Activated CD4-positive, alpha-beta T cell treated with anti-CD3 and anti-CD28 coated beads, Interleukin-2, amount 50 U/mL, for 24 hours (primary cell): ENCODE measurements at places on chromosomes 1 and 21.
A peak's percentile ranks its signal among the peaks of the same experiment; 100 is the strongest.

DNA sequence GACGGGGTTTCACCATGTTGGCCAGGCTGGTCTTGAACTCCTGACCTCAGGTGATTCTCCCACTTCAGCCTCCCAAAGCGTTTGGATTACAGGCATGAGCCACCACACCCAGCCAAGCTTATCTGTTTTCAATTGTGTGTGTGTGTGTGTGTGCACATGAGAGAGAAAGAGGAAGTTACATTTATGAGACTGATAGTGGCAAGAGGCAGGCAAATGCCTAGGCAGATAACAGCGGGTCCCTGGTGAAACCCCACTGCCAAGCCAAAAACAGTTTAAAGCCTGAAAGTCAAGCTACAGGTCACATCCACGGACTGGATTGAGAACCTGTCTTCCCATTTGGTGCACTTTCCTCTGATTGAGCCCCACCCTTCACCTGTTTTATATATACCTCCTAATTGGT is 35.1 kb upstream of the IFNGR2 start:
- DNase-seq = no peak

DNA sequence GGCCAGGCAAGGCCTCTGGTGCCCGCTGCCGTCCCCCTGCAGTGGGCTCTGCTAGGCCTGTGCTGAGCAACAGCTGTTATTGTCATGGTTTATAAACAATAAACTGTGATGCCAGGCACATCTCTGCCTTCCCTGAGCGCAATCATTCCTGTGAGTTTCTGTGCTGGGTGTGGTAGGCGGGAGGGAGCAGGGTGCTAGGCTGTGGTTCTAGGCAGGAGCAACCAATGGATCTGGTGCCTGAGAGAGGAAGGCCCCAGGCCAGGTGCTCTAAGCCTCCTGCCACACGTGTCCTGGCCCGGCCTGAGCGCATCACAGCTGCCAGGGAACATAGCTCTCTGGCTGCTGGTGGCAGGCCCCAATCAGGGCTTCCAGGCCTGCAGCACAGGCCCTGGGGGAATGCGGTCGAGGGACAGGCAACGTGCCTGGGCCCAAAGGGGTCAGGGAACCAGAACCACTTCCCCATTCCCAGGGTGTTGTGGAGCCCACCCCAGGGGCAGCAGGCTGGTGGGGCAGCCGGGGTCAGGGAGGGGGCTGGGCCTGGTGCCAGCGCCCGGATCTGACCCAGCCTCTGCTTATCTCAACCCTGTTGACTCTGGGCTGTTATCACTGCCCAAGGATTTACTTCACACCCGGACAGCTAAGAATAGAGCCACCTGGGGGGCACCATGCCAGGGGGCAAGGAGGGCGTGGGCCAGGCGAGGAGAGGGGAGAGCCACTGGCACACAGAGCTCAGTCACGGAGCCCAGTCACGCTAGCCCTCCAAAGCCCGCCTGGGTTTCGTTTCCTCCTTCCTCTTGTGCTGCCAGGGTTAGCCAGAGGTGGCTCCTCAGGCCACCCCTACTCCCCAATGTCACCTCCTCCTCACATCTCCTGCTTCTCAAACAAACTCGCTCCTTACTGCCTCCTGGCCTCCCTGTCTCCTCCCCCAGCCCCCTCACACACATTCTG is 11.5 kb downstream of the TRIM46 start:
- DNase-seq = no peak

- no peak for DNase-seq
These were observed 134.8 kb downstream of the AKT3 start for GRCh38 chr1:243715285-243715684.

- DNase-seq = no peak
These were observed 552 bp downstream of the UBR4 start for GRCh38 chr1:19209439-19209989.

DNA sequence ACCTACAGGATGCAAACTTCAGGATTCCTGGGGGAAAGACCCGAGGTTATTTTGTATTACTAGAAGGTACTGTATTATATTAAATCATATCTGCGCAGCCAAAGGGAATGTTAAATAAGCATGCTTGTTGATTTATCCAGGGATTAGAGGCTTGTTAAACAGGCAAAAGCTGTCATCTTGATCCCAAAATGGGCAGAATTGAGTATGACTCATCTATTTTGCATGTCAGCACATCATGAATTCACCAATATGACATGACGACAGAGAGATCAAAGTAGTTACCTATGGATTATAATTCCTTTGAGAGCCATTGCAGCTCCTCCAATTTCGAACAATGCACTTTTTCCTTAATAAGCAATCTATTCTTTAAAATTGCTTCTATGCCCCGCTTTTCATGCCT is 66.1 kb downstream of the TBX15 start:
- no peak for DNase-seq

DNA sequence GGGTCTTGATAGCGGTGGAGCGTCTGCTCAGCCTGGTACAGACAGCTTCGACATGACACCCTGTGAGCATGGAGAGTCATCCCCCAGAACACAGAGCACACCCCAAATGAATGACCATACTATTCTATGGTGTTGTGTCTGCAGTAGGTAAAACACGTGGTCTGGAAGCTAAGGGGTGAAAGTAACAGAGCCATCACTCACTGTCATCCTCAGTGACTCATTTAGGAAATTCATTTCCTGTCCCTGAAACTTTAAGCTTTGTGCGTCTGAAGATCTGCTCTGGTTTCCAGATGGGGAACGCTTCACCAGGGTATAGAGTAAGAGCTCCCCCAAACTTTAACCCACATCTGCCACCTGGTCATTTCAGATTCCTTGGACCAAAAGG is 94.8 kb upstream of the DISP3 start:
- no peak for DNase-seq

DNA sequence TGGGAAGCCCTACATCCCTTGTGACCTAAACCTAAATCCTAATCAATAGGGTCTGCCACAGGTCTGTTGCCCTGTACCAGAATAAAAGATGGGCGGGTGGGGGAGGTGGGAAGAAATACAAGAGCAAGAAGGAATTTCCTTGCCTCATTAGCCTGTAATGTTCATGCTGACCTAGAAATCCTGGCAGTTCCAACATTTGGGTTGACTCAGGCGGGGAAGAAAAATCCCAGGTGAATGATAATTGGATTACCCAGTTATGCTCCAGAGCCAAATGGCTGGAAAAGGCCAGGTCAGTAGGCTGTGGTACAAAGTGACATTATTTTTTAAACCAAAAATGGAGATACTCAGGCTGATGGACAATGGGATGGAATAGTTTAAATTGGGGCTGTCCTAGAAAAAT is 27.3 kb upstream of the A3GALT2 start:
- DNase-seq = no peak

DNA sequence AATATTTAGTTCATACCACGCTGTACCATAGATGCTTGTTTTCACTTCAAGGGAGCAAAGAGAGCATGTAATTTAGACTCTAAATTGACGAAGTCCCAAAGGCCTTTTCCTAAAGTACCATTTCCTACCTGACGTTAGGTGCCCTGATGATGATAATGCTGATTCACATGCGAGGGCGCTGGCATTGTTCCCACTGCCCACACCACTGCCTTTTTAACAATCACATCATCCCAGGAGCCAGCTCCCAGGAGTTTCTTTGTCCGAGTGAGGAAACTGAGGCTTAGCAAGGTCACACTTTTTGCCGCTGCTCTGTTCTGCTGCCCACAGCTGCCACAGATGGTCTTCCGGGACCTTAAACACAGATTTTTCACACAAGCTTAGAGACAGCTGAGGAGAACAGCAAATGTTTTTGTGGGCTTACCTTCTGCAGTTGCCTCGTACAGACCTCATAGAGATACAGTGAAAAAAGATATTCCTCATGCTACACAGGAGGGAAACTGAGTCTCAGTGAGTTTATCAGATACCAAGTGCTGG is 69.4 kb downstream of the EVA1C start:
- no peak for DNase-seq

DNA sequence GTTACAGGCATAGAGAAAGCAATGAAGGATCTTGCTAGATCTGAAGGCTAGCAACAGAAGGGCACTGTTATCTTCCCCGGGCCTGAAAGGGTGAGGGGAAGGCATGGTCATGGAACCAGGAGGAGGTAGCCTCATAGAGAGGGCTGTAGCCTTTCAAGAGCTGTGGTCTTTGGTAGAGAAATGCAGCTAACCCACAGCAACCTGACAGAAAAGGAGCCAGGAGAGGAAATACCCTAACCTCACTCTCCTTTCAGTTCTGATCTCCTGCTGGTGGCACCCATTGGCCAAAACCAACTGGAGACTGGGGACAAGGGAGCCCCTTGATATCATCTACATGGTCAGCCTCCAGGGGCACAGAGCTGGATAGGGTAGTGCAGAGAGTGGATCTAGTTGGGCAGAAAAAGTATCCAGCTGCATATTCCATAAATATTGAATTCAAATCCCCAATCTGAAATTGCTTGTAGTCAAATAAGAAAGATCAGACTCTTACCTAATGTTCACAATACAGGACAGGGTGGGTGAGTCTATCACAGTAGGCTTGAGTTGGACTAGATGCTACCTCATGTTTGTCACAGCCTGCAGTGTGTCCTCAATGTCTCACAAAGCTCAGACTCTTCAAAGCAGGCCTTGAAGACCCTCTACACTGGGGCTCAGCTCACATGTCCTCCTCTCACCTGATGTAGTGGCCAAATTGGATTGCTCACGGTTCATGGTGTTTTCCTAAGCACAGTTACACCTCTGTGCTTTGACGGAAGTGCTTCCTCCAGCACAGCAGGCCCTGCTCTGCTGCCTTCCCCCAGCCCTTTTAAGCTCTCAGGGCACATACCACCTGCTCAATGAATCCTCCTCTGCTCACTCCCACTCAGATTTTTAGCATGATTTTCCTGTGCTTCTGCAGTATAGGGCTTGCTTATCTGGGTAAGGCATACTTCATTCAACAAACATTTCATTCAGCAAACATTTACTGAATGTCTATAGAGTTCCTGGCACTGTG is 74.1 kb upstream of the JUN start:
- no peak for DNase-seq

DNA sequence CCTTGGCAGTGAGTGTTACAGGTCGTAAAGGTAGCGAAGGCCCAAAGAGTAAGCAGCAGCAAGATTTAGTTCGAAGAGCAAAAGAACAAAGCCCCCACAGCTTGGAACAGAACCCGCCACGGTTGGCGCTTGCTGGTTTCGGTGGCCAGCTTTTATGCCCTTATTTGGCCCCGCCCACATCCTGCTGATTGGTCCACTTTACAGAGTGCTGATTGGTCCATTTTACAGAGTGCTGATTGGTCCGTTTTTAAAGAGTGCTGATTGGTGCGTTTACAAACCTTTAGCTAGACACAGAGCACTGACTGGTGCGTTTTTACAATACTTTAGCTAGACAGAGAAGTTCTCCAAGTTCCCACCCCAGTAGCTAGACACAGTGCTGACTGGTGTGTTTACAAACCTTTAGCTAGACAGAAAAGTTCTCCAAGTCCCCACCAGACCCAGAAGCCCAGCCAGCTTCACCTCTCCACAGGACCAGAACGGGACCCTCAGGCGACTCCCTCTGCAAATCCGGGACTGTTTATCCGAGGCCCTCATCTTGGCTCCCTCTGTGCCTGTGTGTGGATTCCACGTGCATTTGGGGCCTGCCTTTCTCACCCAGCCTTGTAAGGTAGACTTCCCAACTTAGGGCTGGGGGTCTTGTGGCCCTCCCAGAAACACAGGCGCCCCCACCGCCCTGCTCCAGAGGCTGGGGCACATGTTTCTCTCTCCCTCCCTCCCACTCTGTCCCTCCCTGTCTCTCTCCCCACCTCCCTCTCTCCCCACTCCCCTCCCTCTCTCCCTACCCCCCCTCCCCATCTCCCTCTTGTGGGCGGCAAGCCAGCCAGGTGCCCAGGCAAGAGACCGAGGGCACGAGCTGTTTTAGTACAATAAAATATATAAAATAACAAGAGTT is 12.6 kb downstream of the FTCD start:
- DNase-seq = no peak

DNA sequence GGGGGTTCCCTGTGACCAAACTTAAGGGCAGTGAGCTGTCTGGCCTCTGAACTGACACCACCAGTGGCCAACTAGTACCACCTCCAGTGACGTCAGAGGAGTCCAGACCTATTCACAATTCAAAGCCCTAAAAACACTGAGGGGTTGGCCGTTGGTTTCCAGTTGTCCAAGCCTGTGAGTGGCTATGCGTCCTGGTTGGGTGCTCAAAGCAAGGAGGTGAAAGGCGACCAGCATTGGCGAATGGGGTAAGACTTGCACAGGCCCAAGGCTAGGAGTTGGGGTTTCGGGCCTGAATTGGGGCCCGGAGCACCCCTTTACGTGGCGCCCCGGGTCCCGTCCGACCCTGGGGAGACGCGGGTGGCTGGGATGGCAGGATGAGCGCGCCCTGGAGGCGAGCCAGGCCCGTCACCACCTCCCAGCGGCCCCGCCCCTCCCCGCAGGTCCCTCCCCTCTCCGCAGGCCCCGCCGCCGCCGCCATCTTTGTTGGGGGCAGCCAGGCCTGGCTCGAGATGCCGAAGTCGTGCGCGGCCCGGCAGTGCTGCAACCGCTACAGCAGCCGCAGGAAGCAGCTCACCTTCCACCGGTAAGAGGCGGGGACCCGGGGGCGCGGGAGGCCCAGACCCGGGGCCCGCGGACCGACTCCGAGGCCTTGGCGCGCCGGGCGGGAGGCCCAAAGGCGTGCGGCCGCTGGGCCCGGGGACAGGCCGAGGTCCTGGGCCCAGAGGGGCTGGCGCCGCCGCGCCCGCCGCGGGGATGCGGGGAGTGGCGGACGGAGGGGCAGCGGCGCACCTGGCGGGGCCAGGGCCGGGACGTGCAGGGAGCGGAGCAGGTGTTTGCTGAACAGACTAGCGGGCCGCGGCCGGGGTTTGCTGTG is at the start of gene THAP3:
Gene THAP3 (plus strand): TSS at position 159 of the 874 bp plus-strand sequence. CDS start 351 bp downstream, at position 510.
- DNase-seq = peak; percentile 85

DNA sequence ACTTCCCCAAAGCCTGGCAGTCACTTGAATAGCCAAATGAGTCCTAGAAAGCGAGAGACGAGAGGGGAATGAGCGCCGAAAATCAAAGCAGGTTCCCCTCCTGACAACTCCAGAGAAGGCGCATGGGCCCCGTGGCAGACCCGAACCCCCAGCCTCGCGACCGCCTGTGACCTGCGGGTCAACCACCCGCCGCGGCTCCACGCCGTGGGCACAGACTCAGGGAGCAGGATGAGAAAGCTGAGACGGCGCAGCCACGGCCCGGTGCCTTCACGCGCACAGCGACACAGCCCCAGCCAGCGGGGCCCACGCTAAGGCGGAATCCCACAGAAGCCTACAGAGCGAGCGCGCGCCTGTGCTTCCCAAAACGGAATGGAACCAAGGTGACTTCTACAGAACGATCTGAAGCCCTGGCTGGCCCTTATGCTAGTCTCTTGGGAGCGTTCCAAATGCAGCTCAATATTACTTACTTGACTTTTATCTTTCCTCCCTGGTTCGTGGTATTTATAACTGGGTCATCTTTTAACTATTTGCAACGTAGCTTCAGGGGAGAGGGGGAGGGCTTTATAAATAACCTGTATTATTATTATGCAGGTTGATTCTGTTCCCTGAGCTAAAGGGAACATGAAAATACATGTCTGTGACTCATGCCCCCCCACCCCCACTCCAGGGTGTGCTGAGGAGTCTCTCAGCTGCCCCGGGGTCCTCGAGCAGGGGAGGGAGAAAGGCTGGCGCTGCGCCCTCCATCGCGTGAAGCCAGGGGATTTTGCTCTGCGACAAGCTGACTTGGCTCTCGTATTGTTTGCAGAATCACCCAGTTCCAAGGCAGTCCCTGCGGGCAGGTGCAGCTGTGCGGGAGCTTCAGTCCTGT is 1.7 kb downstream of the TSPEAR start:
- DNase-seq = no peak

GRCh38 chr1:203130358-203130985 is 2.9 kb downstream of the ADORA1 start:
- DNase-seq = no peak
